ENCODE measurements at places on chromosomes 7 and 10. TPM values are rescaled to one million over a fixed set of nuclear protein-coding genes. Genes with fewer than 3 reads are reported as not detected.

GRCh38 chr7:74149603-74150002 lies 24.6 kb upstream of the EIF4H start:
- H3K27me3 ChIP-seq: no peaks in the 10 kb centered on the region
- H3K4me3 ChIP-seq: no peak overlapping the region
- no peak overlapping the region for H3K27ac ChIP-seq
- no peaks in the 10 kb centered on the region for H3K36me3 ChIP-seq
- DNase-seq: no peak

- peaks cover 12% of the 10 kb centered on the region for H3K4me1 ChIP-seq
- peak; percentile 93 for DNase-seq
- H3K27me3 ChIP-seq: no peaks in the 10 kb centered on the region
- H3K36me3 ChIP-seq: no peaks in the 10 kb centered on the region
- peak overlapping the region; percentile 90 for H3K27ac ChIP-seq
Measured at GRCh38 chr10:17616403-17617030, 657 bp downstream of the HACD1 start.

Gene TSPAN13
- 120 TPM for total RNA-seq

GRCh38 chr7:1318661-1319060 lies 86.0 kb downstream of the UNCX start:
- no peaks in the 10 kb centered on the region for H3K4me1 ChIP-seq
- H3K27me3 ChIP-seq: peaks cover 42% of the 10 kb centered on the region
- H3K4me3 ChIP-seq: no peak overlapping the region

- no peaks in the 10 kb centered on the region for H3K4me1 ChIP-seq
- no peak overlapping the region for H3K4me3 ChIP-seq
- no peaks in the 10 kb centered on the region for H3K27me3 ChIP-seq
- no peak overlapping the region for H3K27ac ChIP-seq
Measured at GRCh38 chr7:46945328-46945727, 636.6 kb downstream of the TNS3 start.

Gene PDZD7
- total RNA-seq: 1.6 TPM

DNA sequence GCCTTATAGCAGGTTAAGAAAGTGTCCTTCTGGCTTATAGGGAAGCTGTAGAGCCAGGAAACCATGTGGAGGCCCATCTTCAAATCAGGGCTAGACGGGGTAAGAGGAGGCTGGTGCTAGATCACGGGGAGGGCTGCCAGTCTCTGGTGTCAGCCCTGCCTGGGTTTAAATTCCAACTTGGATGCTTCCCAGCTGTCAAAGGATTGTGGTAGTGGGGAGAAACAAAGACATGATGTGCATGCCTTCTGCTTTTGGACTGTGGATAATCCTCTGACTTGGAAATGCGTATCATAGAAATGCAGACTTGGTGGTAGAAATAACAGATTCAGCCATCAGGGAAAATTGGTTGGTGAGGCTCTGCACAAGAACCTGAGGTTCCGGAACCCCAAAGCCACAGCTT lies 325.6 kb downstream of the PHTF2 start:
- no peaks in the 10 kb centered on the region for H3K27me3 ChIP-seq
- no peak overlapping the region for H3K4me3 ChIP-seq
- no peak for DNase-seq
- no peaks in the 10 kb centered on the region for H3K36me3 ChIP-seq
- H3K27ac ChIP-seq: no peak overlapping the region
- H3K4me1 ChIP-seq: no peaks in the 10 kb centered on the region

DNA sequence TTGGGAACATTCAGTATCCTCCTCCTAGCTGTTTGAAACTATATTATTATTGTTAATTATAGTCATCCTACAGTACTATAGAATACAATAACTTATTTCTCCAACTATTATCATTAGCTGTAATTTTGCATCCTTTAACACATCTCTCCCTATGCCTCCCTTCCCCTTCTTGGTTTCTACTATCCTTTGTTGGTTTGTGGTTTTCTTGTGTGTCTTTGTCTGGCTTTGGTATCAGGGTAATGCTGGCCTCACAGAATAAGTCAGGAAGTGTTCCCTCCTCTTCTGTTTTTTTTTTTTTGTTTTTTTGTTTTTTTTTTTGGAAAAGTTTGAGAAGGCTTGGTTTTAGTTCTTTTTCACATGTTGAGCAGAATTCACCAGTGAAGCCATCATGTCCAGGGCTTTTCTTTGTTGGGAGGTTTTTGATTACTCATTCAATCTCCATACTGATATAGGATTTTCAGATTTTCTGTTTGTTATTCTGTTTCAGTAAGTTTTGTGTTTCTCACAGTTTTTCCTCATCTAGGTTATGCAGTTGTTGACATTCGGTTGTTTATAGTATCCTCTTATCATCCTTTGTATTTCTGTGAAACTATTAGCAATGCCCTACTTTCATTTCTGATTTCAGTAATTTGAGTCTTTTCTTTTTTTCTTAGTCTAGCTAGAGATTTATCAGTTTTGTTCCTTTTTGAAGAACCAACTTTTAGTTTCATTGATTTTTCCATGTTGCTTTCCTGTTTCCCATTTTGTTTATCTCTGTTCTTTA lies 21.6 kb downstream of the C1GALT1 start:
- no peak overlapping the region for H3K4me3 ChIP-seq
- no peak overlapping the region for H3K27ac ChIP-seq
- peaks cover 17% of the 10 kb centered on the region for H3K4me1 ChIP-seq

DNA sequence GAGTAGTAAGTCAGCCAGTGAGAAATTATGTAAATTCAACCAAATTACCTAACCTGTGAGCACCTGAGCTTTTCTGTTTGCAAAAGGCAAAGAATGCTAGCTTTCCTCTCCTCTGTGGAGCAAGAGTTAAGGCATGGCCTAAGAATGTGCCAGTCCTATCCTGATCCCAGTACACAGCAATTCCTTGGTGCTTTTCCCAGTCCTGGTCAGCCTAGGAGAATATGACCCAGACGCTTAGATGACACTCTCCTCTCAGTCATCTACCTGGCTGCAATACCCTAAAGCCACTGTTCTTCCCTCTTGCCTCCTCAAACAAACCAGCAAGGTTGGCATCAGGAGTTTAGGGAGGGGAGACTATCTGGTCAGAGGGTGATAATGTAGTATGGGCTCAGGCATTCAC lies 4.1 kb downstream of the PDLIM1 start:
- H3K4me1 ChIP-seq: peaks cover 63% of the 10 kb centered on the region
- peak overlapping the region; percentile 96 for H3K27ac ChIP-seq
- no peaks in the 10 kb centered on the region for H3K36me3 ChIP-seq
- H3K27me3 ChIP-seq: no peaks in the 10 kb centered on the region
- no peak overlapping the region for H3K4me3 ChIP-seq
- DNase-seq: no peak

DNA sequence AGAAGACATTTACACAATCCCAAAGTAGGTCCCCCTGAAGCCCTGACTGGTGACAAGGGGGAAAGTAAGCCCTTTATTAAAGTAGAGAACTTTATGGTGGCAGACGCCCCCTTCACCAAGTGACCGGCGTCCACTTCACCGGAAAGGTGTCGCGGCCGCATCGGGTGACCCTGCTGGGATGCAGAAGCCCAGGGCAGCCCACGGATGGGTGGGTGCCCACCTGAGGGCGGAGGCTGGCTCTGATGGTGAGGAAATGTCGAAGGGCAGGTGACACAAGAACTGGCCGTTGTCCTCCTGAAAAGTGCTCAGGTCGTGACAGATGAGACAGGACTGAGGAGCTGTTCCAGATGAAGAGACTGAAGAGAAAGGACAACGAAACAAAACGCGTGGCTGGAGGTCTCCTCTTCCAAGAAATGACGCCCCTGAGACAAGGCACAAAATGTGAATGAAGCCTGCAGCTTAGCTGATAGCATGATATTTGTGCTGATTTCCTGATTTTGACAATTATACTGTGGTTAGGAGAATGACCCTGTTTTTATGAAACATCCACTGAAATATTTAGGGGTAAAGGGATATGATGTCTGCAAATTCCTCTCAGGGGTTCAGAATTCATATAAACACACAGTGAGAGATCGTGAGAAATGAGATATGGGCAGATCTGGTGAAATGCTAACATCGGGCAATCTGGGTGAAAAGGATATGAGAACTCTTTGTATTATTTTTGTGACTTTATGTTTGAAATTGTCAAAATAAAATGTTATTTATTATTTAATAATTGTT lies 123.9 kb downstream of the PRKAG2 start:
- H3K27me3 ChIP-seq: no peaks in the 10 kb centered on the region
- no peaks in the 10 kb centered on the region for H3K36me3 ChIP-seq
- no peak overlapping the region for H3K27ac ChIP-seq
- H3K4me3 ChIP-seq: no peak overlapping the region
